ENCODE measurements at places on chromosomes 7 and 10. TPM values are rescaled to one million over a fixed set of nuclear protein-coding genes. Genes with fewer than 3 reads are reported as not detected.

Gene RET
- 0.06 TPM for total RNA-seq

Gene SLC16A9
- 0.73 TPM for total RNA-seq

DNA sequence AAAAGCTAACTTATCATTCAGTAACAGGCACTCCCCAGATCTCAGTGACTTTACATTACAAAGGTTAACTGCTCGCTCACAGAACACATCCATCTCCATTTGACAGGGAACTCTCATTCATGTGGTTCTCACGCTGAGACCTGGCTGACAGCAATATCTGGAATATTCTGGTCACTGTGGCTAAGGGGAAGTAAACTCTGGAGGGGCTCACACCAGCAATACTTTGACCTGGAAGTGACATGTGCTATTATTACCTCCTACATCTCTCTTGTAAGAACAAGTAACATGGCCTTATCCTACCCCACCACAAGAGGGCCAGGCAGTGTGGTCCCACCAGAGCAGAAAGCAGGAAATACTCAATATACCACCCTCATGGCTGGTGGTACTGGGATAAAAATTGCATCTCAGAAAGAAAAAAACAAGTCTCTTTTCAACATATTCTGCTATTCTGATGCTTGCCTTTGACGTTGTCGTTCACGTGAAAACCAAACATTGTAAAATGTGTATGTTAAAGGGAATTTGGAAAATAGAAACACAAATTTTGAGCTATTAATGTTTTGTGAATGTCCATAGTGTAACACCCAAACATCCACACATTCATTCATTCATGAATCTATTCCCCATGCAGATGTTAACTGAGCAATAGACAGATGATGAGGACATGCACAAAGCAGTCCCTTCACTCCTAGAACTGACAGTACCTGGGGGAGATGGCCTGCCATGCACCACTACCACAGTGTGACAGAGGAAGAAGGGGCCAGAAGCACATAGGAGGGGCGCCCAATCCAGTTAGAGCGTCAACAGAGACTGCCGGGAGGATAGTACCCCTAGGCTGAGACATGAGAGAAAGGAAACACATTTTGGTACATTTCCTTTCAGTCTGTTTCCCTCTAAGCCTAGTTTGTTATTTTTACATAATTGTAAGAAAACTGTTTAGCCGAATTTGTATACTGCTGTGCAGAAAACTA, 166.0 kb upstream of the SP4 start:
- peak; percentile 25 for DNase-seq

DNA sequence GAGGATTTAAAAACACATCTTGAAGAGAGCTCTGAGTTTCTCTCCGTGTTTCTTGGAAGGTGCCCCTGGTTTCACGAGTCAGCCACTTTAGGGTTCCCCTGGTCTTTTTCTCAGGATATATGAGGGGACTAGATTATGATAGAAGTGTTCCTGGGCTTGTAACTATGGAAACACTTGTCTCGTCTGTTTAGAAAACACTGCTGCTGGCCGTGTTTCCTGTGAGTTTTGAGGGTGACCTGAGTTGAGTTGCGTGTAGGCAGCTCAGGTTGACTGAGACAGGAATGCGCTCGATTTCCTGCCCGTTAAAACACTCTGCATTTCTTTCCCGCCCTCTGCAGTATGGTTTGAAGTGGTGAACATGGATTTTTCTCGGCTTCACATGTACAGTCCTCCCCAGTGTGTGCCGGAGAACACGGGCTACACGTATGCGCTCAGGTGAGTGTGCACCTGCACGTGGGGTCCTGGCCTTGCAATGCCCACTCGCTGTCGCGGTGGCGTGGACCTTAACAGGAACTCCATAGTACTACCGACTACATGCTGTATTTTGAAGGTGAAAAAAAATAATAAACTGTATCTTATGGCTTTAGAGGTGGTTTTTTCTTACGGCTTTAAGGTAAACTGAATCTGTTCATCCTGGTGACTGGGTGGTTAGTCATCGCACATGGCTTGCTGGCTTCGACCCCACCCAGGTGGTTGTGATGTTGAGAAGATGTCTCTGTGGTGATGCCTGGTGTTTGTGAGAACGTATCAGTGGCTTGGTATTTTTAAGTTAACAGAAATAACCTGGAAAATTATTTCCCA, at the start of gene SUN1:
TSS of gene SUN1 (plus strand) at position 310 of the 801 bp plus-strand sequence. CDS start at position 359, 49 bp downstream.
- peak; percentile 87 for DNase-seq
